ENCODE measurements at places on chromosomes 4 and X.
A peak's percentile ranks its signal among the peaks of the same experiment; 100 is the strongest.

DNA sequence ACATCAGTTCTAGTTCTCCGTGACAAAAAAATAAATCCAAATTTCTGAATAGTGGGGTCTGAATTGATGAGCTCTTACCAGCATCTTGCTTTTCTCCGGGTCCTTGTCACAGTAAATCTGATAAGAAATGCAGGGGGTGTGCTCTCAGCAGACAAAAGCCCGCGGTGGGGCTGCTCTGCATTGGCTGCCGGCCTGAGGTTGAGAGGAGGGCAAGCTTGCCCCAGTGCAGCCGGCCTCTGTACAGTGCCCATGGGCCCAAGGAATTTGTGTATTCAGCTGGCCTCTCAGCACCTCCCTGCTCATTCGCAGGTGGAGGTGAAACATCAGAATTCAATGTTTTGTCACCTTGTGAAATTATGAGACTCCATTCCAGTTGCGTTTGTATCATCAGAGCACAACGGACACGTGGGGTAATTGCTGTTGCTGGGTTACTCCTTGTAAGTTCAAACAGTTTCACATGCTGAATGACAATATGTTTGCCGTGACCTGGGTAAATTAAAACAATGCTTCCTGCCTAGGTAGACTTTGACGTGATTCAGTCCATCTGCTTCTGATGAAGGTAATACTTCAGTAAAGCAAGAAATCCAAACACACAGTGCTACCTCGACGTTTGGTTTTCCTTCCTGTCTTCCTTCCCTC is 596.4 kb downstream of the MID1IP1 start:
- no peaks in the 10 kb centered on the region for H3K27me3 ChIP-seq
- no peaks in the 10 kb centered on the region for H3K4me1 ChIP-seq
- no peak overlapping the region for H3K27ac ChIP-seq
- no peaks in the 10 kb centered on the region for H3K36me3 ChIP-seq
- DNase-seq = no peak

- H3K4me1 ChIP-seq = no peaks in the 10 kb centered on the region
- DNase-seq = no peak
- H3K36me3 ChIP-seq = no peaks in the 10 kb centered on the region
- H3K27ac ChIP-seq = no peak overlapping the region
- no peak overlapping the region for H3K4me3 ChIP-seq
Observed at GRCh38 chrX:110287605-110288004, 30.3 kb downstream of the AMMECR1 start.

- peak; percentile 64 for DNase-seq
- H3K36me3 ChIP-seq = no peaks in the 10 kb centered on the region
- H3K4me3 ChIP-seq = peak overlapping the region; percentile 58
- peak overlapping the region; percentile 80 for H3K27ac ChIP-seq
- H3K27me3 ChIP-seq = no peaks in the 10 kb centered on the region
Observed at GRCh38 chrX:54182194-54182863, 725 bp downstream of the FAM120C start.

DNA sequence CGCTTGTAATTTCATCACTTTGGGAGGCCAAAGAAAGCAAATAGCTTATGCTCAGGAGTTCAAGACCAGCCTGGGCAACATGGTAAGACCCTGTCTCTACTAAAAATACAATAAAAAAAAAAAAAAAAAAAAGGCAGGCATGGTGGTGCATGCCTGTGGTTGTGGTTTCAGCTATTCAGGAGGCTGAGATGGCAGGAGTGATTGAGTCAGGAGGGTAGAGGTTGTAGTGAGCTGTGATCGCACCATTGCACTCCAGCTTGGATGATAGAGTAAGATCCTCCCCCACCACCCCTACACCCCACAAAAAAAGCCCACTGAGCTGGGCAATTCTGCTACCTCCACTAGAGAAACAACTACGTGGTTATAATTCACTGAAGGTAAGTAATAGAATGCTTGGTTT is 118.8 kb upstream of the PCDH18 start:
- DNase-seq = no peak
- no peaks in the 10 kb centered on the region for H3K4me1 ChIP-seq
- no peak overlapping the region for H3K27ac ChIP-seq
- no peaks in the 10 kb centered on the region for H3K36me3 ChIP-seq
- no peak overlapping the region for H3K4me3 ChIP-seq

- H3K36me3 ChIP-seq = no peaks in the 10 kb centered on the region
- DNase-seq = no peak
- H3K27ac ChIP-seq = no peak overlapping the region
- H3K4me1 ChIP-seq = no peaks in the 10 kb centered on the region
Observed at GRCh38 chr4:169963998-169964397, 62.2 kb downstream of the MFAP3L start.

DNA sequence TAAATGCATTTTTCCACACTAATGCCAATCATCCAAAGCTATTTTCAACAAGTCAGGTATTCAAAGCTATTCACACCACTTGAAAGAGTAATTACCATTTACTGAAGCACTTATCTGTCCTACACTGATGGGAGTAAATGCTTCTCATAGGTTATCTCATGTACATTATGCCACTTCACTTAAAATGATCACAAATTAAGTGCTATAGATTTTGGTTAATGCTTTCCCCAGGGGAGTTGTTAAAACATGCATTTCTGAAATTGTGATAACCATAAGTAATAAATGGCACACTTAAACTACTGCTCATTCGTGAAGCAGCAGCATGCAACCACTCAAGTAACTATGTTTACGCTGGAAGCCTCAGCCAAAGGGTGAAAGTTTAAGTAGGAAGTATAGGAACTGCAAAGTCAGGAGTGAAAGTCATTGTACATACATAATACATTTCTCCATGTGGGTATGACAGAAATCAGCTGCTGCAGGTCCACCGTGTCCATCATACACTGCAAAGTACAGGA is 6.6 kb downstream of the PPM1K start:
- H3K27me3 ChIP-seq = no peaks in the 10 kb centered on the region
- no peak overlapping the region for H3K27ac ChIP-seq
- H3K4me3 ChIP-seq = no peak overlapping the region
- H3K36me3 ChIP-seq = no peaks in the 10 kb centered on the region
- no peaks in the 10 kb centered on the region for H3K4me1 ChIP-seq

- H3K27ac ChIP-seq = no peak overlapping the region
- H3K27me3 ChIP-seq = no peaks in the 10 kb centered on the region
- H3K4me3 ChIP-seq = no peak overlapping the region
- H3K36me3 ChIP-seq = no peaks in the 10 kb centered on the region
- H3K4me1 ChIP-seq = no peaks in the 10 kb centered on the region
Observed at GRCh38 chrX:150162141-150162540, 201.0 kb upstream of the MAMLD1 start.

GRCh38 chrX:16594490-16594889 is 55.5 kb upstream of the S100G start:
- H3K36me3 ChIP-seq = no peaks in the 10 kb centered on the region
- no peak overlapping the region for H3K4me3 ChIP-seq
- no peaks in the 10 kb centered on the region for H3K4me1 ChIP-seq
- no peaks in the 10 kb centered on the region for H3K27me3 ChIP-seq
- DNase-seq = no peak

GRCh38 chr4:118206627-118207026 is 146.2 kb downstream of the PRSS12 start:
- H3K27ac ChIP-seq = no peak overlapping the region
- H3K4me1 ChIP-seq = no peaks in the 10 kb centered on the region
- no peak for DNase-seq
- no peaks in the 10 kb centered on the region for H3K36me3 ChIP-seq
- H3K4me3 ChIP-seq = no peak overlapping the region
- no peaks in the 10 kb centered on the region for H3K27me3 ChIP-seq

DNA sequence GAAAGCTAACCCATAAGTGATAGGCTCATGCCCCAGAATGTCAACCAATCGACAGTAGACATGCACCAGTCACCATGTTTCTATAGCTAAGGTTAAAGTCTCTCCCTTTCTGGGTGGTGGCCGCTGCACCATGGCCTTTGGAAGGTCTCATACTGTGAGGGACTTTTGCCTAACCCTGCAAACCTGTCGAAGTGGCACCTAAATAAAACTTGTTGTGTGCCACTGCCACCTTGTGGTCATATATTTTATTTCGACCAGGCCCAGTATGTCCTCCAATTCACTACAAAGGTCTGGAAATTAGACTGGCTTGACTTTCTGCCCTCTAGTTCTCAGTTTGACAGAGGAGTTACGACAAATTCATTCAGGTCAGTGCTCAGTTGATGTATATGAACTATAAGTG is 163.1 kb downstream of the SMARCA1 start:
- H3K36me3 ChIP-seq = no peaks in the 10 kb centered on the region
- no peaks in the 10 kb centered on the region for H3K27me3 ChIP-seq
- DNase-seq = peak; percentile 62
- H3K4me1 ChIP-seq = no peaks in the 10 kb centered on the region
- H3K27ac ChIP-seq = no peak overlapping the region

- no peak for DNase-seq
- no peak overlapping the region for H3K4me3 ChIP-seq
- H3K27me3 ChIP-seq = no peaks in the 10 kb centered on the region
- no peak overlapping the region for H3K27ac ChIP-seq
- no peaks in the 10 kb centered on the region for H3K4me1 ChIP-seq
Observed at GRCh38 chr4:11423465-11423864, 5.2 kb downstream of the HS3ST1 start.

- no peak overlapping the region for H3K4me3 ChIP-seq
- no peak overlapping the region for H3K27ac ChIP-seq
- no peak for DNase-seq
- no peaks in the 10 kb centered on the region for H3K4me1 ChIP-seq
Observed at GRCh38 chrX:853304-853703, 222.7 kb downstream of the SHOX start.

GRCh38 chr4:99028187-99028586 is 32.7 kb downstream of the METAP1 start:
- peaks cover 16% of the 10 kb centered on the region for H3K4me1 ChIP-seq
- H3K4me3 ChIP-seq = no peak overlapping the region
- H3K36me3 ChIP-seq = no peaks in the 10 kb centered on the region
- no peak overlapping the region for H3K27ac ChIP-seq

GRCh38 chr4:30536231-30536630 is 183.9 kb upstream of the PCDH7 start:
- no peak overlapping the region for H3K27ac ChIP-seq
- no peaks in the 10 kb centered on the region for H3K36me3 ChIP-seq
- no peak overlapping the region for H3K4me3 ChIP-seq
- H3K27me3 ChIP-seq = no peaks in the 10 kb centered on the region
- no peak for DNase-seq
- H3K4me1 ChIP-seq = no peaks in the 10 kb centered on the region

- H3K4me3 ChIP-seq = no peak overlapping the region
- H3K27ac ChIP-seq = no peak overlapping the region
- no peaks in the 10 kb centered on the region for H3K36me3 ChIP-seq
- H3K4me1 ChIP-seq = no peaks in the 10 kb centered on the region
- H3K27me3 ChIP-seq = no peaks in the 10 kb centered on the region
- no peak for DNase-seq
Observed at GRCh38 chr4:1784789-1785591, 8.1 kb upstream of the FGFR3 start.

GRCh38 chrX:10756441-10756840 is 136.1 kb upstream of the MID1 start:
- no peaks in the 10 kb centered on the region for H3K4me1 ChIP-seq
- H3K27ac ChIP-seq = no peak overlapping the region
- H3K36me3 ChIP-seq = no peaks in the 10 kb centered on the region
- H3K4me3 ChIP-seq = no peak overlapping the region
- no peaks in the 10 kb centered on the region for H3K27me3 ChIP-seq

GRCh38 chr4:101418055-101418454 is 70.7 kb upstream of the PPP3CA start:
- H3K27me3 ChIP-seq = no peaks in the 10 kb centered on the region
- H3K27ac ChIP-seq = no peak overlapping the region
- H3K4me1 ChIP-seq = peaks cover 29% of the 10 kb centered on the region

DNA sequence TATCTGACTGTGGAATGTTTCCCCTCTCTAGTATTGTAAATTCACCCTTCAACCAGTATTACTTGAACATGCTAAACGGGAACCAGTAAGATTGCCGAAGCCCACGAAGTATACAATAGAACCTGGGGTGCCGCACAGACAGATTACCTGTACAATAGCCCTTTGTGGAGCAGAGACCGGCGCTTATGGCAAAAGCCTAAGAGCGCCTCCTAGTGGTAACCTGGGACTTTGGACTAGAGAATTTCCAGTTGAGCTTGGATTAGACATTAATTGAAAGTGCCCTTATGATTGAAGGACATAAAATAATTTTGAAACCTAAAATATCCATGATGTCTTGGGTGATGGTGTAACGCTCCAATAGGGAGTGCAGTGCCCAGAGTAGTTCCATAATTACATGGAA is 14.1 kb downstream of the ZNF157 start:
- H3K27ac ChIP-seq = no peak overlapping the region
- H3K36me3 ChIP-seq = no peaks in the 10 kb centered on the region
- H3K4me3 ChIP-seq = no peak overlapping the region
- DNase-seq = peak; percentile 66
- H3K27me3 ChIP-seq = no peaks in the 10 kb centered on the region

- no peak for DNase-seq
- H3K4me3 ChIP-seq = no peak overlapping the region
- H3K27ac ChIP-seq = no peak overlapping the region
Observed at GRCh38 chr4:1403177-1403583, 3.1 kb downstream of the NKX1-1 start.

GRCh38 chrX:136742721-136743379 is 37.9 kb downstream of the ARHGEF6 start:
- H3K4me1 ChIP-seq = no peaks in the 10 kb centered on the region
- DNase-seq = no peak

Data from A673 (cell line).